Testis (tissue), 5 donors: ENCODE measurements at places on chromosomes 3 and 15.

- DNase-seq = no peak
Observed at GRCh38 chr3:175898194-175898593, 1039.1 kb downstream of the NAALADL2 start.

DNA sequence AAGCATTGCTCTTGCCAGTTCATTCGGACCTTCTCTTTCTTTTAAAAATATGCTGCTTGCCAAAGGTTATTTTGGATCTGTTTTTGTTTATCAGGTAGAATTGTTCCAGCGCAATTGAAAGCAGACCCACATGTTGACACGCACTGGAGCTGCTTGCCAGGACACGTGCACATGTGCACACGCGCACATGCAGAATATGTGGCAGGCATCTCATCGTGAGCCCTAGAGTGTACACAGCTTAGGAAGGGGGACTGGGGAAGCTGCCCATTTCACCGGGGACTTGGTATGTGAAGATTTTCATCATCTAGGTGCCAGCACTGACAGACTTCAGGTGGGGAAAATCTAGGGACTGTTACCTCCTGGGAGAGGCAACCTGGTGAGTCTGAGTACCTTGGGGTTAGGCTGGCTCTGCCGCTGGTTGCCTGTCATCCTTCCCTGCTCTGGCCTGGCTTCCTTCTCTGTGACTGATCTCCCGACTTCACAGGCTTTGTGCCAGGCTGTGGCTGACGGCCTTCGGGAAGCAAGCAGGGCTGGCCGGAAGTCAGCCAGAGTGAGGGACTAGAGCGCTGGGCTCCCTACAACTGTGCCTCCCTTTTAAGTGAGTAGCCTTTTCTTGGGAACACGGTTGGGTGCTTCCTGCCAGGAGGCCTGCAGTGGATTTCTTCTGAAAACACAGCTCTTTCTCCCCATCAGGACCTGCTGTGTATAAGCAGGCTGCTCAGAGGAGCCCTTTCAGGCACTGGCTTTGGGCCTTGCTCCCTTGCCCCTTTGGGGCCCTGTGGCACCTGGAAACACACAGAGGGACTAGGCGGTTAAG is 129.3 kb downstream of the EEFSEC start:
- DNase-seq = peak; percentile 63

DNA sequence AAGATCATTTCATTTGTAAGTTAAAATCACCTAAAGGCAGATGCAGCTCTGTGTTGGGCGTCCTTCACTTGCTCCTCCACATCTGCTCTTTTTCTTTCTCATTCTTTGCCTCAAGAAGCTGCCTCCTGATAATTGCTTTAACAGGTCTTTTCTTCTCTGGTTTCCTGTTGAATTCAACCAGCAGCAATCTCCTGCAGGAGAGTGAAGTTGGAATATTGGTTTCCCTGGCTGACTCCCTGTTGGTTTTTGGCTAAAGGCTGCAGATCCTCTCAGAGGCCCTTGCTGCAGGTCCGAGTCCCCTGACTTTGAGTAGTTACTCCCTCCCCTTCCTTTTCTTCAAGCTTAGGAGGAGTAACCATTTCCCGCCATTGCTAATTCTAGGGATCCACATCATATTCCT is 4.2 kb downstream of the TP63 start:
- no peak for DNase-seq

DNA sequence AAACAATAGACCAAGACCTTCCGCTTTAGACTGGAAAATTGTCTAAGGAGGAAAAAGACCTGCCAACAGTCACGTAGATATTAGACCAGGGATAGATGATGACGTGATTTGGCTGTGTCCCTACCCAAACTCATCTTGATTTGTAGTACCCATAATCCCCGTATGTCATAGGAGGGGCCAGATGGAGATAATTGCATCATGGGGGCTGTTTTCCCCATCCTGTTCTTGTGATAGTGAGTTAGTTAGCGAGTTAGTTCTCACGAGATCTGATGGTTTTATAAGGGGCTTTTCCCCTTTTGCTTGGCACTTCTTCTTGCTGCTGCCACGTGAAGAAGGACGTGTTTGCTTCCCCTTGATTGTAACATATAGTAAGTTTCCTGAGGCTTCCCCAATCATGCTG is 31.7 kb upstream of the SUCLG2 start:
- DNase-seq = no peak

DNA sequence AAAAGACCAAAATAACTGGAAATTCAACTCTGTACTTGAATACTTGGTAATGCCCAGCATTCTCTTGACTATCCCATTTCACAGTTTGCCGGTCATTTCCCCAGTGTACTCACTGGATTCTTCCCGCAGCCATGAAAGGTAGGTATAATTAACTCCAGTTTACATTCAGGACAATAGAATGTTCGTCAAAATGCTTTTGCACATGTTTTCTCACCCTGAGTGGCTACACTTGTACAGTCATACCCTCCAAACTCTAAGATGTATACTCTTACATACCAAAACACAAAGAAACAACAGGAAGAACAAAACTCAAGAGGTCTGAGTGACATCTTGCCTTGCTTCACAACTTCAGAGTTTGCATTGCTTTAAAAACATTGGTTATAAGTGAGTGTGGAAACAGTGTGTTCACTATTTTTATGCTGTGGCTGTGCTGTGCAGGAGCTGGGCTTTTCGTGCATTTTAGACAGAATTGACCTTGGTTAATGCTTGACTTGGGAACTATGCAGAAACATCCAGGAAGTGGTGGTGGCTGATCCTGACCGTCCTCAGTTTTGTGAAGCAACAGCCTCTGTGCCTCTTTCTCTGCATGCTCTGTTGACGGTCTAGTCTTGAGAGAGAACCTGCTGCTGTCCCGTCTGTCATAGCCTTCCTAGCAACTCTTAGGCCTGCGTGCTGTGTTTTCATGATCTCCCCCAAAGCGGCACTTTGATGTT is 90.5 kb downstream of the IGF1R start:
- no peak for DNase-seq

- DNase-seq = no peak
Observed at GRCh38 chr3:116445990-116446389, 703 bp upstream of the LSAMP start.

DNA sequence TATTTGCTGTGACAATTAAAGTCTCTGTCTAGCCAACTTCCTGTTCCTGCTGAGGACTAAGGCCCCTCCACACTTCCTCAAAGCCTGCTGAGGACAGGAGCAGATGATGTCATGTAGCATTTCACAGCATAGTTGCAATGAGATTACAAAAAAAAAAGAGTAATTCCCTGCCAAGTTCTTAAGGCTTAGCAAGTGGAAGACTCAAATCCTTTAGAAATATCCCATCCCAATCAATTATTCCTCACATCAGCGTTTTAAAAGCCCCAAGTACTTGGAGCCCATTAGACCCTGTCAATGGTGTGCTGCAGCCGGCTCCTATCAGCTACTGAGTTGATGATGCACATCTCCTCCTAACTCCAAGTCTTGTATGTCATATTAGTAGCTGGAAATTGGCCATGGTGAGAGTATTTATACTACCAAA is 51.7 kb downstream of the TRANK1 start:
- DNase-seq = no peak

- DNase-seq = no peak
Observed at GRCh38 chr3:37217098-37217849, 42.9 kb upstream of the LRRFIP2 start.
